ENCODE measurements at places on chromosomes 4 and X.

DNA sequence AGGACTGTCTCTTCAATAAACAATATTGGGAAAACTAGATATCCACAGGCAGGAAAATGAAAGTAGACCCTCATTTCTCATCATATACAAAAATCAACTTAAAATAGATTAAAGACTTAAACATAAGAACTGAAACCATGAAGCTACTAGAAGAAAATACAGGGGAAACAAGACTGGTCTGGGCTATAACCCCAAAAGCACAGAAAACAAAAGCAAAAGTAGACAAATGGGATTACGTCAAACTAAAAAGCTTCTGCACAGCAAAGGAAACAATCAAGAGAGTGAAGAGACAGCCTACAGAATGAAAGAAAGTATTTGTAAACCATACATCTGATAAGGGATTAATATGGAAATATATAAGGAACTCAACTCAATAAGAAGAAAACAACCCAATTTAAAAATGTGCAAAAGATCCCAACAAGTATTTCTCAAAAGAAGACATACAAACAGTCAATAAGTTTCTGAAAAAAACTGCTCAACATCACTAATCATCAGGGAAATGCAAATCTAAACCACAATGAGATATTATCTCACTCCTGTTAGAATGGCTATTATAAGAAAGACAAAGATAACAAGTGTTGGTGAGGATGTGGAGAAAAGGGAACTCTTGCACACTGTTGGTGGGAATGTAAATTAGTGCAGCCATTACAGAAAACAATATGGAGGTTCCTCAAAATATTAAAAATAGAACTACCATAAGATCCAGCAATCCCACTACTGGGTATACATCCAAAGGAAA, 325.3 kb upstream of the RASGEF1B start:
- no peak for DNase-seq

GRCh38 chr4:172815499-172816164, 353.0 kb upstream of the GALNT7 start:
- no peak for DNase-seq

DNA sequence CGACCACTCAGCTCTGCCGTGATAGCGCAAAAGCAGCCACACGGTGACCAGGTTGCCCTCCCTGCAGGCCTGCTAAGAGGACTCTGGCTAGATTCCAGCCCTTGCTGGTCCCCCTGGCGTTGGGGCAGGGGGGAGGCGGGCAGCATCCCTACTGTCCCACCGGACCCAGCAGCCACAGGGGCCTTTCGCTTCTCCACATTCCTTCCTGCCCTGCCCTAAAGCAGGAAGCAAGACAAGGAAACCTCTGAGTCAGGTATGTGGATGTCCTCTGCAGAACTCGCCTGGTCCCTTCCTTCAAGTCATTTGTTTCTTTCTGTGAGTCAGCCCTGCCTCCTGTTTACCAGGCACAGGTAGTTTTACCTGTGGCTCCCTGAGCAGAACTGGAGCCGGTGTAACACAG, 60.2 kb upstream of the CLDN34 start:
- no peak for DNase-seq

DNA sequence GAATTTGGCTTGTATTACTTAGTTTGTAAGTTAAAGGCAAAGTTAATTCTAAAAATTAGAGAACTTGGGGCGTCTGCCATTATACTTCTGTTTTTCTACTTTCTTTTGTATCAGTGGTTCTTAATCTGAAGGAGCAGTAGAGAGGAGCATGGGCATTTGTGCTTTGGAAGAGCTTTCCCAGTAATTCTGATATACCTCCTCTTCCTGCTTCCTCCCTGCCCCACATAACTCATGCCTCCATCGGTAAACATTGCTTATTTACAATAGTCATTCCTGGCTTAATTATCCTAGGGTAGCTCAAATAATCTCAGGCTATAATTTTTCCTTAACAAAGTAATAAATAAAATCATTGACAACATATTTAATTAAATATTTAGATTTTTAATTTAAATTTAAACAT, 37.1 kb upstream of the SPARCL1 start:
- no peak for DNase-seq

DNA sequence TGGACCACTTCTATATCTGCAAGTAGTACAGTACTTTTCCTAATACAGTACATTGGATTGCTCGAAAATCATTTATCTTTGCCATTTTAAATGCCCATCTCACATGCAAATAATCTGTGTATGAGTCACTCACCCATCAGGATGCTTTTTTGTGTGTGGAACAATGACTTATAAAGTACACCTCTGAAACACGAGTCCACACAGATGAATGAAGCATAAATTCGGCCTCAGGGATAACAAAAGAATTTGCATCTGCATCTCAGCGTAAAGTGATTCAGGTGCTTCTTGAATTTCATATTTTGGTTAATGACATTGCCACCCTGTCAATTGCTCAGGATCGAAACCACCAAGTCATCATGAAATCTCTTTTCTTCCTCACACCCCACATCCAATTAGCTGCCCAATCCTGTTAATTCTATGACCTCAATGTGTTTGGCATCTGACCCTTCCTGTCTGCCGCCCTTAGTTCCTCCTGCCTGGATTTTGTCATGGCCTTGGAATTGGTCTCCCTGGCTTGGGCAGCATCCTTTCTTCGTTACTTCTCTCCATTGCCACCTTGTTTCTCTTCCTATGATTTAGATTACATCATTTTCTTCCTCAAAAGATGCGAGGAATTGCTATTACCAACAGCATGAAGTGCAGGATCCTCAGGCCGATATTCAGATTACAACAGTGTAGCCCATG, 161.6 kb upstream of the MID1 start:
- no peak for DNase-seq

- no peak for DNase-seq
These were observed 7.6 kb downstream of the ZXDA start for GRCh38 chrX:57902633-57903032.

GRCh38 chr4:107913283-107913899, 18.0 kb upstream of the CYP2U1 start:
- DNase-seq = peak; percentile 56

DNA sequence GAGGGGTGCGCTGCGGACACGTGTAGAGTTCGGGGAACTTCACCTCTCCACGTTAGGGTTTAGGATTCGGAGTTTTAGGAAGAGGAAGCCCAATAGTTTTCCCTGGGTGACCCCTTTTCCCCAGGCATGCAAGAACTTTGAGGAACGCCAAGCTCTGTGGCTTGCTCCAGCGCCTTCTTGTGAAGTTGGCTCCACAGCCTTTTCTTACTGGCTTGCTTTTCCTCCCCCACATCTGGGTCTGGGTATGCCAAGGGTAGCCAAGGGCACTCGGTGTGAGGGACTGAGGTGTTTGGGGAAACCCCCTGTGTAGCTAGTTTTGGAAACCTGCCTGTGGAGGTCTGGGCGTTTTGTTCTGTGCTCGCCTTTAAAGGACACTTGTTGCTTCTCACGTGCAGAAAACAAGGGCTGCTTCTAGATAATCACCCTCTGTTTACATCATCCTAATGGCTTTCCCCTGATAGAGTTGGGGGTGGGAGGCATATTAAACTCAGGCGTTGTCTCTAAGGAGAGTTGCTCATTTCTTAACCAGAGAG, 746 bp downstream of the EDNRA start:
- no peak for DNase-seq

DNA sequence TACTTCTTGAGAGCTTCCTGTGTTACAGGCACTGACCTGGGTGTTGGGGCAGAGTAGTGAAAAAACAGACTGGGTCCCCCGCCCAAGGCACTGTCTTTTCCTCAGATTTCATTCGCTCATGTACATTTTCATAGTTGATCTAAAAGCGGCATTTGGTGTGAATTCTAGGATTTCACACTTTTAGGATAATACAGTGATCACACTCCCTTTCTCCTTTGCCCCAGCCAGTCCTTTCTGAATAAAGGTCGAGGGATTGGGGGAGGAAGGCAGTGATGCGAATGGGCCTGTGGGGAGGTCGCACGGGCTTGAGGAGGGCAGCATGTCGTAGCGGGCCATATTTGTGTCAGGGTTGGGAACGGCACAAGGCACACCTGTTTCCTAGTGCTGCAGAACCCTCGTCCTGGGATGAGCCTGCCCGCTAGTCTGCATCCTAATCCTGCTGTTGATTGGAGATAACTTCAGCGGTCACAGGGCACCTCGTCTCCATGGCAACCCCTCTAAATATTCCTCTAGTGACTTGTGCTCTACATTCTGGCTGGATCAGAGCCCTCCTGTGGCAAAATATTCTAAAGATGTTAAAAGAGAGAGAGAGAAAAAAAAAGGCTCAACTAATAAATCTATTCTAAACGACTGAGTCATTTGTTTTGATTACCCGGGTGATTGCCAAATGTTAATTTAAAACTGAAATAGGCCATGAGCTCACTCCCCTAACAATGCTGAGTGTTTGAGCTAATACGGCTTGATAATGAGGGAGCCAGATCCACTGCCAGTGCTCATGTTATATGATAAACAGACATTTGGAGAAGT, 21.8 kb downstream of the FHL1 start:
- DNase-seq = peak; percentile 80

GRCh38 chr4:94649381-94650133, 108.2 kb upstream of the BMPR1B start:
- no peak for DNase-seq

DNA sequence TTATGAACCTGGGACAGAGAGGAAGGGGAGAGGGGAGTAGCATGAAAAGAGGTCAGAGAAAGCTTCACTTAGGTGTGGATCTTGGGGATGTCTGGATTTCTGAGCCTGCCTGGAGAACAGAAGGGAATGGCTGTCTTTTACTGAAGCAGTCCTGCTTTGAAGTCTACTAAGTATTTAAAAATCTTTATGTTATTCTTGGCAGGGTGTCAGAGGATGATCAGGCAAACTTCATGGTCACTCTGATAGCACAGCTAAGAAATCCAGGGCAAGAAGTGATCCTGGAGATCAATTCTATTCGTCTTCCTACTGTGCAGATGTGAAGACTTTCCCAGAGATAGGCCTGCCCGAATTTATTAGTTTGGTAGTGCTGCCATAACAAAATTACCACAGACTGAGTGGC, 464.4 kb upstream of the BOD1L1 start:
- no peak for DNase-seq

- no peak for DNase-seq
These were observed 673.7 kb upstream of the GRID2 start for GRCh38 chr4:91630054-91630453.

GRCh38 chr4:10672379-10672778, 12.2 kb downstream of the CLNK start:
- no peak for DNase-seq

GRCh38 chrX:13048280-13048679, 3.9 kb upstream of the FAM9C start:
- peak; percentile 55 for DNase-seq

GRCh38 chrX:43552703-43553102, 103.4 kb upstream of the MAOA start:
- DNase-seq = no peak

DNA sequence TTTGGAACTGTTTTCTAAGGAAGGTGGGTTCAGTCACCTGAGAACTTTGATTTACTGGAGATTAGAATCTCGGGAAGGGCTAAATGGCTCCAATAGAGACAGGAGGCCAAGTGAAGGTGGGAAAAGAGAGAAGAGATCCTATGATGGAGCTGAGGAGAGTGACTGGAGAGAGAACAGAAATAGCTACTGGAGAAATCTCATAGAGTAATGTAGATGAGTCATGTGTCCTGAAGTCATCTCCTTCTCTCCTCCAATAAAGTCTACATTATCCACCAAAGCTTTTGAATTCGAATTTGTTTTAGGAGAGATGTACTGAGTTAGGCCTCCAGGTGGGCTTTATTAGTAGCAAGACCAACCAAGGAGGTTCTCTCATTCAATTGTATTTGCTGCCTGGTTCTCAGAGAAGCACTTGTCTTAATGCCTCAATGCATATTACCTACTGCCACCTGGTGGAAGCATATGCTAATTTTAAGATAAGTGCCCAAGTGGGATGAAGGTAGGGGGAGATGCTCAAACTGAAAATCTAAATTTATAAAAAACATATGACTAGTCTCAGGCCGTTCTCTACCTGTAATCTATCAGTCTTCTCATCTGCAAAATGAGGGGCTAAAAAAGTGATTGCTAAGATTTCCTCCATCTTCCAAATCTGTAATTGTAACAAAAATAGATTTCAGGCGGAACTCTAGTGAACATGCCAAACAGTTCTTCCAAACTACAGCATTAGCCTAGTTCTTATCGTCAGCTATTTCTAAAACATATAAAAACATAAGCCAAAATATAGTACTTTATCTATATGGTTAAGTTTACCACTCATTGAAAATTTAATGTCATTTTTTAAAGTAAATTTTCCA, 24.4 kb downstream of the TXK start:
- DNase-seq = peak; percentile 51

DNA sequence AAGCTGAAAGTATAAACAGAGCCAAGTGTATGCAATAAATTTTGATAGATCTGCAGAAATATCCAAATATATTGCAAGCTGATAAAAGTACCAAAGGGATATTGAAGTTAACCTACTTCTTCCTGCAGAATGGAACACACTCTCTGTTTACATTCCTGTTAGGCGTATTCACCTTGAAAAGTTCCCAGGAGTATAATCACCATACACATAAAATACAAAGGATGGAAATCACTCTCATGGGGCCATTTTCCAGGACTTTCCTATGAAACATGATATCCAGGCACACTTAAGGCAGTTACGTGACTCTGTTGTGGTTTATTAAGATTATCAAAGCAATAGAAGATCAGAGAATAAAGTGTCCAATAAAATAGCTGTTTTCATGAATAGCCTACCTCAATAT, 1142.3 kb downstream of the NLGN4X start:
- no peak for DNase-seq

- no peak for DNase-seq
These were observed 9.2 kb upstream of the FHDC1 start for GRCh38 chr4:152926959-152927358.

DNA sequence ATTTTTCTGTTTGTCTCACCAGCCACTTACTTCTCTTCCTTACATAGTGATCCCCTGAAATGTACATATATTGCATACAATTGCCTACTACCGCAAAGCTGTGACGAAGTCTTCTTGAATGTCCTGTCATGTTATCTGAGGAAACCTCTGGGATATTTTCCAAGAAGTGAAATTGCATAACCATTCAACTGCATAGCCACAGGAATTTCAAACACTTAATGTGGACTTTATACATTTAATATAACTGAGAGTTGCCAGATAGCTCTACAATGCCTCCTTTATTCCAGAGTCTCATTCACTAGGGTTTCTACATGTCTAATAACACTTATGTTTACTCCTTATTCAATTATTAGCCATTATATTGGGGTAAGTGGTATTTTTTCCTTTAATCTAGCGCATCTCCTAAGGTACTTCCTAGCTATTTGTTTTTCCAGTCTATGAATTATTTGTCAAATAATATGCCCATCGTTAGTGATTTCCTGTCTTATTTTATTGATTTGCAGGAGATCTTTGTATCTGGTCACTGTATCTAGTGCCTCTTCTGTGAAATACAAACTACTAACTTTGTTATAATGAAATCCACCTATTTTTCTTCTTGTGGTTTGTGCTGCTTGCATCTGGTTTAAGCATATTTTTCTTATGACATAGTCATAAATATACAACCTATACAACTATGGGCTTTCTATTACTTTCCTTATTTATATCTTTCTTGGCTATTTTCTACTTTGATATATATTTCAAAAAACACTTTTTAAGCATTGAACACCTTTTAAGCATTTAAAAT, 69.2 kb upstream of the GRID2 start:
- peak; percentile 92 for DNase-seq

Measured in RPMI7951 (cell line).